C1 segment of cervical spinal cord (tissue), 14 donors: ENCODE measurements at places on chromosomes 6 and 20.

- DNase-seq = no peak
These were observed 598.1 kb downstream of the PHF3 start for GRCh38 chr6:64233746-64234145.

- DNase-seq = no peak
These were observed 687.3 kb downstream of the QKI start for GRCh38 chr6:164101859-164102258.

DNA sequence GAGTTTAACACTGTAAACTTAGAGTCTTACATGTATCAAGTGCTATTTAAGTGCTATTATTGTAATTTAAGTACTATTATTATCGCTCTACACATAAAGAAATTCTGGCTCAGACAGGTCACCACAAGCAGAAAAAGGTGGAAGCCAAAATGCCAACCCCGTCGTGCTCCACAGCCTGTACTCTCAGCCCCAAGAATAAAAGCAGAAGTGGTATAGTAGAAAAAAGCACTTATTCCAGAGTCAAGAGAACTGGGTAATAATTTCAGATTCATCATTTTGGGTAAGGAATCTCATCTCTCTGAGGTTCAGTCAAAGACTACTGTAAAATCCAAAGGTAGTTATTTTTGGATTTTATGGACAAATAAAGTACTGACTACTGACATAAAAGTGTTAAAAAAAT lies 943 bp downstream of the ZUP1 start:
- no peak for DNase-seq

- no peak for DNase-seq
These were observed 304.2 kb upstream of the RNF217 start for GRCh38 chr6:124658053-124658452.

GRCh38 chr6:40960742-40961430 lies 78.1 kb downstream of the UNC5CL start:
- DNase-seq = no peak

DNA sequence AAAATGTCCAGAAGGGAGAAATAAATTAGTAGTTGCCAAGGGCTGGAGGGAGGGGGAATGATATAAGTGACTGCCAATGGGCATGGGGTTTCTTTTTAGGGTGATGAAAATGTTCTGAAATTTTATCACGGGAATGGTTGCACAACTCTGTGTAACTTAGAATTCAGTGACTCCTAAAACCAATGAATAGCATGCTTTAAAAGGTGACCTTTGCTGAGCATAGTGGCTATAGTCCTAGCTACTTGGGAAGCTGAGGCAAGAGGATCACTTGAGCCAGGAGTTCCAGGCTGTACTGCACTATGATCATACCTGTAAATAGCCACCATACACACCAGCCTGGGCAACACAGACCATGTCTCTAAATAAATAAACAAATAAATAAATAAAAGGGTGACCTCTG lies 109.0 kb downstream of the ATG5 start:
- no peak for DNase-seq

DNA sequence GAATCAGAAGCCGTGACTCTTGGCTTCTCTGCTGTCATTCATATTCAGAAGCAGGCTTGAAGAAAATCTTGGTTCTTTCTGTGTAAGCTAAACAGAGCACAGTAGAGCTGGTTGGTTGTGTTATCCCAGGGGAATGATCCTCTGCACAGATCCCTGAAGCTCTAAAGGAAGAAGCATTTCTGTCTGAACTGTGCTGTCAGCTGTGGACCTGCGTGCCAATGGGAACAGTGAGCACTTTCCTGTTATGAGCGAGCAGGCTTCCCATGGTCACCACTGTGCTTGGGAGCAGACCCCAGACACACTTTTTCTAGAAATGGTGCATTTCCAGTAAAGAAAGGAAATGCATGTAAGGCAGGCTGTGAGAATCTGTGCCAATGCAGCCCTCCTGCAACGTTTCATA lies 490.2 kb downstream of the EPM2A start:
- no peak for DNase-seq

- DNase-seq = no peak
These were observed 304.7 kb downstream of the TRDN start for GRCh38 chr6:123332070-123332469.

GRCh38 chr6:112030206-112030960 lies 23.5 kb upstream of the CCN6 start:
- DNase-seq = no peak

- no peak for DNase-seq
These were observed 49.6 kb downstream of the ATXN1 start for GRCh38 chr6:16711546-16712254.

- no peak for DNase-seq
These were observed 79.8 kb upstream of the SGK1 start for GRCh38 chr6:134397676-134398075.

DNA sequence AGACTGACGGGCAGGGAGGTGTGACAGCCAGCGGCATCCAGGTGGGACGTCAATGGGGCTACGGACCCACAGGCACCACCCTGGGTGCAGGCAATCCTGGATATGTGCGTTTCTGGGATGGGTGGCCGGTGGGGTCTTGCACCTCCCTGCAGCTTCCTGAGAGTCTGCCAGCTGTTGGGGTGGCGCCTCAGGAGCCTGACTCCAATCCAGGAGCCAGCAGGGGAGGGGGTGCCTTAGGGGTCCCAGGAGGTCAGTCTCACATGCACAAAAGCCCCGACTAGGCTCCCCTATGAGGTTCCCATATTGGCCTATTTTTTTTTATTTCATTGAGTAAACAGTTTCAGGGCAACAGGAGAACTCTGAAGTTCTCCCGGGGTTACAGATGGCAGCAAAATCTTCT lies 73.3 kb downstream of the GINS1 start:
- no peak for DNase-seq

DNA sequence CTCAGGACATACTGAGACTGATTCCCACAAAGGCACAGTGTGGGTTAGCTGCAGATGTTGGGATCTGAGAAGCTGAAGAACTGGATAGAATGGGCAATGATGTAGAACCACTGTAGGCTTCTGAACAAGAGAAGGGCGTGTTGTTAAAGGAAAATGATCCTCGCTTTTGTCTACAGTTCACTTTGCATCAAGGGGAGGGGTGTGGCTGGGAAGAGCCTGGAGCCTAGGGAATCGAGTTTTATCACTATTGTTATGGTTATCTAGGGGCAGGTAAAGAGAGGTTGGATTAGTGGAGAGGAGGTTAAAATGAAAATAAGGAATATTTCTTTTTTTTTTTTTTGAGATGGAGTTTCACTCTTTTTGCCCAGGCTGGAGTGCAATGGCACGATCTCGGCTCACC lies 768.1 kb downstream of the KIF16B start:
- no peak for DNase-seq

DNA sequence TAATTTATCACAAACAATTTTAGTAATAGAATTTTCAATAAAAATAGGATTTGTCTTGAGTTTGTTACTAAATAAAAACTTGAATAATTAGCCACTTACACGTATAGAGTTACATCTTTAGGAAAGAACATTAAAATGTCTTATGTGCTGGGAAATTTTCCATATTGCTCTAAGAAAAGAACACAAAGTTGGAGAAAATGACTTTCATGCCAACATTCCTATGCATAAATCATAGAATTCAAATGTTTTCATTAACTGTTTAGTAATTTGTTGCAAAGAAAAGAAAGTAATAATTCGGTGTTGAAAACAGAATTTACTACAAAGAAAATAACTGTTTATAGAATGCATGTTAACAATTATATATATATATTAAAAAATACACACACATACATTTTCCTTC lies 4.7 kb upstream of the TBC1D32 start:
- no peak for DNase-seq

GRCh38 chr6:101402622-101403031 lies 9.1 kb downstream of the GRIK2 start:
- DNase-seq = no peak

- no peak for DNase-seq
These were observed 408.5 kb upstream of the SULF2 start for GRCh38 chr20:48193627-48194425.

- DNase-seq = no peak
These were observed 155.5 kb upstream of the DST start for GRCh38 chr6:56798163-56798562.

DNA sequence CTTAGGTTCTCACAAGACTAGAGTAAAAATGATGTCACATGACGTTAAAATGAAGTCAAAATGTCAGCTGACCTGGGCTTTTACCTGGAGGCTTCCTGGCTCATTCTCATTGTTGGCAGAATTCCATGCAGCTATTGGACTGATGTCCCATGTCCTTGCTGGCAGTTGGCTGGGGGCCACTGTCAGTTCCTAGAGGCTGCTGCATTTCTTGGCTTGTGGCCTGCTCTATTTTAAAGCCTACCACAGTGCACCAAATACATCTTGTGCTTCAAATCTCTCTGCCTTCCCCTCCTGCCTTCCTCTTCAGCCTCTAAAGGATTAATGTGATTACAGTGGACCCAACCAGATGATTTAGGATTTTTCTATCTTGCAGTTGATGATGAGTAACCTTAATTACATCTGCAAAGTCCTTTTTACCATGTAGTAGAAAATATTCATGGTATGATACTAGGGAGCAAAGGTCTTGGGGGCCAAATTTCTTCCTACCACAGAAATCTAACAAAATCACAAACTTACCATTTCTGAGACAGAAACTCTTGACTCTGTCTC lies 81.9 kb downstream of the FIG4 start:
- no peak for DNase-seq

DNA sequence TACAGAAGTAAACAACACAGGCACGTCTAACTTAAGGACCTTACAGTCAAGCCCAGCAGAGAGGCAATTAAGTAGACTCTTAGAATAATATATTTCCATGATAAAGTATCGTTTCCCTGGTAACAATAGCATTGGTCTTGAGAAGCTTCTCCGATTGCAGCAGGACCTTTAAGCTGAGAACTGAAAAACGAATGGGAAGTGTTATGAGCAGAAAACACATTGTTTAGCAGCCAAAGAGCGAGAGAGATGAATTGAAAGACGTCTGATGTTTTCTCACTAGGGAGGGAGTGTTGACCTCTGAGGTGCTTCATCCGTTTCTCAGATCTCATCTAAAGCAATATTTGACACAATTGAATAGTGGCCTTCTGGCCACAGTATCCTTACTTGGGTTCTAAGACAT lies 855 bp downstream of the BYSL start:
- DNase-seq = no peak

DNA sequence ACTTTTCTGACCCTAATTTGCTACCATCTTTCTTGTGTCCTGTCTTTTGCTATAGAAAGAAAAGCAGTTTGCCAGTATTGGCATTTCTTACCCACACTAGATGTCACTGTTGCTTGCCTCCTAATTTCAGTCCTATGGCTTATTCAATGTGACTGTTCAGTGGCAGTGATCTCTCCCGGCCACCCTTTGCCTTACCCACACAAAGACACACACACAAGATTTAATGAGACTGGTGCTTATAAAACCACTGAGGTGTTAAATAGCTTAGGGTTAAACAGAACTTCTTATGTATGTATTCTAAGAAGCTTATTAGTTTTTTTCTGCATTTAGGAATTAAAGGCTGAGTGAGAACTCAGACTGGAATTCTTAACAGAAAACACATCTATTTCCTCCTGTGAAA lies 233.6 kb upstream of the ASCC3 start:
- DNase-seq = no peak

DNA sequence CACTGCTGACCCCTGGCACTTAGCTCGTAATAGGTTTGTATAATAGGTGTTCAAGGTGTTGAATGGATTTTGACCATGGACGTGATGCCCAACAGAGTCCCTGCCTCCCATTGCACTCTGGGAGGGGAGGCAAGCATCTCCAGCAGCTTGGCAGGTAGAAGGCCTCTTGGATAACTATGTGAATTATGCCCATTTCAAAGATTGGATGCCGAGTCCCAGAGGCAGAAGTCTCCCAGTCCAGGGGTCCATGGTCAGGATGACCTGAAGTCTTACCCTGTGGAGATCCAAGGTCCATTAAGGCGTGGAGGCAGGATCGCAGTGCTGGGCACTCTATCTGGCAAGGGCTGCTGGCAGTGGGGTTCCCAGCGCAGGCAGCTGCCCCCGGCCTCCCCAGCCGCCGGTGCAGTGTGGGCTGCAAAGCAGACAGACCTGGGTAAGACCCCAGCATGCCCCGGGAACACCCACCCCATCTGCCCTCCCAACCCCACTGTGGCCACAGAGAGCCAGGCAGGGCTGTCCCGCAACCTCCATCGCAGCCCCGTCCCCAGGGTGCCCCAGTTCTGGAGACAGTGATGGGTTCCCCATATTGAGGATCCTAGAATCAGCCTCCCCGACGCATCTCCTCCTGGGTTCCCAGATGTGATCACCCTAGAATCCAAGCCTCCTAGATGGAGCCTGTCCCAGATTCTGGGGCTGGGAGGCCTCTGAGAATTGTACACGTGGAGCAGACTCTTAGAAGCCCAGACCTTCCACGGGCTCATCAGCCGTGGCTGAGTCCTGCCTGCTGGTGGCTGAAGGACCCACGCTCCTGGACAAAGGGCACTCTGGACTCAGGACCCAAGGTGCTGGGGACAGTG lies 44.6 kb downstream of the APCDD1L start:
- DNase-seq = no peak

DNA sequence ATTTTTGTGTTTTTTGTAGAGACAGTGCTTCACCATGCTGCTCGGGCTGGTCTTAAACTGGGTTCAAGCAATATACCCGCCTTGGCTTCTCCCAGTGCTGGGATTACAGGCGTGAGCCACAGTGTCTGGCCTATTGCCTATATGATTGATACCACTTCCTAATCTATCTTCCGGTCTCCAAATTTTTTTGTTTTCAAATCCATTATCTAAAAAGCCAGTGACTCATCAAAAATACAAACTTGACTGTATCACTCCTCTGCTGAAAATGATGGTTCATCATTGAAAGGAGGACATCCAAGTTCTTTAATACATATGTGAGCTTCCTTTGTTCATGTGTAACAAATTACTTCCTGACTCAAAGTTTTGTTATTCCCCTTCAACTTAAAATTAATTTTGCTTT lies 35.5 kb downstream of the FAM8A1 start:
- DNase-seq = no peak

GRCh38 chr6:53929041-53929820 lies 134.4 kb downstream of the LRRC1 start:
- no peak for DNase-seq

GRCh38 chr20:14334306-14334930 lies 3.0 kb downstream of the FLRT3 start:
- peak; percentile 28 for DNase-seq

DNA sequence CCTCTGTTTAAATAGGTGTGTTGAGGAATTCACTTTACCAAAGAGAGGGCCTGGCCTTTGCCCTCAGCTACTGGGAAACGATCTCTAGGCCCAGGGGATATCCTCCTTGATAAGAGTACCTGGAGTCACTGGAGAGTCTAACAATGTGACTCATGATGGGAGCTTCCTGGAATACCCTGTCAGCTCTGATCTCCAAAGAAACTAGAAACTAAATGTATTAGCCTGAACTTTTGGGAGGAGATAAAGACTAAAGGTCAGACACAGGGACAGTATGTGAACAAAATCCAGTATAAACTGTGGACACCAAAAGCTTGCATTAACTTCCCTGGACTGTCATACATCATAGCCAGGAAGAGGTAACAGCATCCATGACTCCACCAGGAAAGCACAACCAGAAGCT lies 148.5 kb downstream of the RNGTT start:
- DNase-seq = no peak

- no peak for DNase-seq
These were observed 95.3 kb downstream of the FOXO3 start for GRCh38 chr6:108655806-108656651.

- DNase-seq = no peak
These were observed 394 bp downstream of the YIPF3 start for GRCh38 chr6:43516367-43516696.

GRCh38 chr6:6686748-6687601 lies 98.5 kb downstream of the LY86 start:
- DNase-seq = no peak

GRCh38 chr6:17820055-17820454 lies 113.3 kb upstream of the NUP153 start:
- no peak for DNase-seq
